Central memory CD4-positive, alpha-beta T cell (primary cell): ENCODE measurements at places on chromosomes 16 and 17.

- DNase-seq: peak; percentile 46
These were observed 100.7 kb downstream of the MGAT5B start for GRCh38 chr17:76968707-76969597.

- no peak for DNase-seq
These were observed 20.2 kb downstream of the FOXF1 start for GRCh38 chr16:86530251-86531190.

DNA sequence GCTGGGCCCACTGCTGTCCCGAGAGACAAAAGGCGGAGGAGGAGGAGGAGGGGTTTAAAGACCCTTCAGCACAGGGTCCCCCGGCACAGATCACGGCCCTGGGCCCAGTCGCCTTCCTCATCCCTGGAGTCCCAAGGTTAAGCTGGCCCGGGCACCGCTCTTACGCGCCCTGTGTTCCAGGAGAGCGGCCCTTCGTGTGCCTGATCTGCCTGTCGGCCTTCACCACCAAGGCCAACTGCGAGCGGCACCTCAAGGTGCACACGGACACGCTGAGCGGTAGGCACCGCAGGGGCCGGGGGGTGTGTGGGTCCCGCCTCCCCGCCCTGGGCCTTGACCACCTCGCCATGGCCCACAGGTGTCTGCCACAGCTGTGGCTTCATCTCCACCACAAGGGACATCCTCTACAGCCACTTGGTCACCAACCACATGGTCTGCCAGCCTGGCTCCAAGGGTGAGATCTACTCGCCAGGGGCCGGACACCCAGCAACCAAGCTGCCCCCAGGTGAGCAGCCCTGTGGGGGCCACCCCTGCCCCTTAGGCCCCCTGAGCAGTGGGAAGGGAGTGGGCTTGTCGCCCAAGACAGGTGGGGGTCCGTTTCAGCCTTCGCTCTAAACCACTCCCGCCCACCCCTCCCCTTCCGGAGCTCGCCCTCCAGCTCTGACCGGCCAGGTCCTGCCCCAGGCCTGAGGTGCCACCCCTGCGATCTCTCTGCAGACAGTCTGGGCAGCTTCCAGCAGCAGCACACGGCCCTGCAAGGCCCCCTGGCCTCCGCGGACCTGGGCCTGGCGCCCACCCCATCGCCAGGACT lies 37.6 kb upstream of the ZC3H18 start:
- DNase-seq: no peak

DNA sequence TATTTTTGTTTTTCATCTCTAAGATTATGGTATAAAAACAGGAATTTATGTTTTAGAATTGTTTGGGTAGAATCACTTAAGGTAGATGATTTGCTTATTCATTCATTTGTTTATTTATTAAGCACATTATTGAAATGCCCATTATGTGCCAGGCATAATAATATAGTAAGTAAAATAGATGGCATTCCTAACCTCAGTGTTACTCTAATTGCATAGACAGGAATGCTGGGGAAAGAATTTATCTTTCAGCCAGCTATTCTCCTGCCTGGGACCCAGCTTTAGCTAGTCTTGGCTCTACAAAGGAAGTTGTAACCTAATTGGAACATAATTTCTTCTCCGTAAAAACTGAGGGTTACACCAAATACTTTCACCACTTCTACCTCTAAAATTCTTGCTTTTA lies 44.6 kb downstream of the NFAT5 start:
- DNase-seq: no peak

DNA sequence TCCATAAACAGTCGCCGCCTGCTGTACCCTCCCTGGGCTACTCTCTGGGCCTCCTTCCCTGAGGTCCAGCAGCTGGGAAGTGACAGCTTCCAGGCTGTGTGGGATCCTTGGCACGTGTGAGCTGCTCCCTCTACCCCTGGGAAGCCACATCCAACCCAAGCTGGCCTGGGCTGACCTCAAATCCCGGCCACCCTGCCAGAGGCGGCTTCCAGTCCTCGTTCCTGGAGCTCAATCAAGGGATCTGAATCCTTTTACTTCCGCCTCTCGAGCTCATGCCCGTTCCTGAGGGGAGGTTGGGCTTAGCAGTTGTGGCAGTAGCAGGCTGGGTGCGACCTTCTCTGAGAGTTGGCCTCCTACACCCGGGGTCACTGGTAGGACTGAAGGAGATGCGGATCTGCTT lies 82.5 kb downstream of the NETO2 start:
- DNase-seq: no peak

DNA sequence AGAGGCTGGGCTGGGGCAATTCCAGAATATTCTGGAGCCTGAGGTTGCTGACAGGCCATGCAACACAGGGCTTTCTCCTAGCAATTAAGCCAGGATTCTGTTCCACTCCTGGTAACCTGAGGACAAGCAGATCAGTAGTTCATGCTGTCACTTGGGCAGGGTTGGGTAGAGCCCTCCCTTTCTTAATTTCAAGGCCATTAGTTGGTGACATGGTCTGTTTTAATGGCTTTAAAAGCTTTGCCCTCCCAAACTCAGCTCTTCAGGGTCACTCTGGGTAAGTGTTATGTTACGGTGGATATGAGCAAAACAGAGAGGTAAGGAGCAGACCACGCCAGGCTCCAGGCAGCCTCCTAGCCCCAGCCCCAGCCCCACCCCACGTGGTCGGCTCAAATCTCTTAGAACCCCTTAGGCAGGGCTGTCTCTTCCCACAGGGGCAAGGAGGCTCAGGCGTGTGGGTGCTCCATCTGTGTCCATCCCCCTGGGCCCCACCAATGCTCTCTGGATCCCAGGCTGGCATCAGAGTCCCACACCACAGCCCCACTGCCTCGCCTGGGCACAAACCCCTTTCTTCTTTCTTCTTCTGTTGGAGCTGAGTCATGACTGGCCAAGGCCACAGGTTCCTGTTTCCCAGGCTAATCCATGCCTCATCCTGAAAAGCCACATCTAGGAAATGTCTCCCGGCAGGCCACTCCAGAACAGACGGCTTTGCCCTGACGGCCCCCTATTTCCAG lies 27.5 kb downstream of the CEP295NL start:
- DNase-seq: no peak

- DNase-seq: no peak
These were observed 16.3 kb upstream of the AURKB start for GRCh38 chr17:8226536-8227237.

- DNase-seq: no peak
These were observed 364.3 kb upstream of the TOM1L1 start for GRCh38 chr17:54536306-54536705.

- peak; percentile 45 for DNase-seq
These were observed 155.6 kb upstream of the PLCG2 start for GRCh38 chr16:81623365-81624102.
